ENCODE measurements at places on chromosomes 16 and 17.

- no peak for DNase-seq
Observed at GRCh38 chr17:81422776-81423697, 27.8 kb downstream of the BAHCC1 start.

- no peak for DNase-seq
Observed at GRCh38 chr17:8964801-8965393, 610 bp downstream of the PIK3R5 start.

DNA sequence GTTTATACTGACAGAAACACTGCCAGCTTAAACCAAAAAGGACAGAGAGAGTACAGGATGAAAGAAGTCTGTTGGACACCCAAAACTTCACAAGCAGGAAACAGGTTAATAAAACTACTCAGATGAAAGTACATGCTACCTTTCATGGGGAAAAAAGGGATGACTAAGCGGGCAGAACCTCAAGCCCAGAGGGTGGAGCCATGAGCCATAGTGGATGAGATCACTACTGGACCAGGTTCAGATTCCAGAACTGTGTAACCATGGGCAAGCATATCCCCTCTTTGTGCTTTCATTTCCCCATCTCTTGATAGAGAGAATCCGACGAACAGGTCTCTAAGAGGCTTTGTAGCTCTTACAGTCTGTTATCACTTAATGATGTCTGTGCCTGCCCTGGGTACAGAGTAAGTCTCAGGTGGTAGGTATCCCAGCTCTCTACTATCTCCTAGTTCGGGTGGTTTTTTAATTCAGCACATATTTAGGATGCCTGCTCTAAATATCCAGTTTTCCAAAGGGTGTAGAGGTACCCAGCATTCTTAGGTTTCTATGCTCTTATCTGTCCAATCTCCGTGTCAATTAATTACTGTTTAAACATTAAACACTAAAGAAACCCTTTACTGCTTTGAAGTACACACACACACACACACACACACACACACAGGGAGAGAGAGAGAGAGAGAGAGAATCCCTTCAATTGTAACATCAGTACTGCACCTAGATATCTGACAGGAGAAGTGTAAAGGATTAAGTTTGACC is 206.7 kb downstream of the ZNF423 start:
- DNase-seq: no peak

- DNase-seq: peak; percentile 27
Observed at GRCh38 chr17:58006560-58006923, 504 bp downstream of the SRSF1 start.

DNA sequence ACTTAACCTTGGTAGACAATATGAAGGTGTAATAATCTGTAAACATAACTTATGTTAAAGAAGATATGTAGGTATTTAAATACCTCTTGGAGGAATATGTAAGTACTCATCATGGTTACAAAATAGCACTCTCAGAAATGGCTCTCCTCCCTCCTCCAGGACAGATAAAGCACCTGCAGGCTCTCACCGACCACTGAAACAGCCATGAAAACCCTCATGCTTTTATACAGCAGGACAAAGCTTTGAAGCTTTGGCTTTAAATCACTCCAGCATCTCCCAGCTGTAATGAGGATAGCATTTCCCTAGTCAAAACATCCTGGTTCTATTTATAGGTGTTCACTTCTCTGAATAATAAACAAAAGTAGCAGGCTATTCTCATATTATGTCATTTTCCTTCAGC is 69.1 kb upstream of the PMFBP1 start:
- DNase-seq: no peak

GRCh38 chr16:30698139-30698815 is 694 bp upstream of the SRCAP start:
- DNase-seq: peak; percentile 97

- no peak for DNase-seq
Observed at GRCh38 chr16:51937771-51938170, 609.2 kb downstream of the TOX3 start.

- no peak for DNase-seq
Observed at GRCh38 chr17:81317961-81318605, 23.0 kb upstream of the SLC38A10 start.

- DNase-seq: no peak
Observed at GRCh38 chr17:7744416-7744815, 26.9 kb downstream of the DNAH2 start.

DNA sequence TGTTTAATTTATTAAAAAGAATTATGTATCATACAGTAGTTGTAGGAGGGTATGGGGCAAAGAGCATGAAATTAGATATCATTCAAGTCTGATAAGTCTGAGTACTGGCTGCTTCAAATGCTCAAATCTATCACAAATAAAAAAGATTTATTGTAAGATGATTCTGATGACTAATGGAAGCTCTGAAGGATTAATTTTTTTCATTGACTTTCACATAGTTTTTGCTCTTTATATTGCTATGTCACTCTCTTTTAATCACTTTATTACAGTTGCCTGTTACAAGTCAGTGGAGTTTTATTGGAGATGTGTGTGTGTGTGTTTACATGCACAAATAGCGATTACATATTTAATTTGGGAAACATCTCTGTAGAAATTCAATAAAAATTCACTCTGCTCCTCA is 15.0 kb downstream of the MAP2K4 start:
- no peak for DNase-seq

DNA sequence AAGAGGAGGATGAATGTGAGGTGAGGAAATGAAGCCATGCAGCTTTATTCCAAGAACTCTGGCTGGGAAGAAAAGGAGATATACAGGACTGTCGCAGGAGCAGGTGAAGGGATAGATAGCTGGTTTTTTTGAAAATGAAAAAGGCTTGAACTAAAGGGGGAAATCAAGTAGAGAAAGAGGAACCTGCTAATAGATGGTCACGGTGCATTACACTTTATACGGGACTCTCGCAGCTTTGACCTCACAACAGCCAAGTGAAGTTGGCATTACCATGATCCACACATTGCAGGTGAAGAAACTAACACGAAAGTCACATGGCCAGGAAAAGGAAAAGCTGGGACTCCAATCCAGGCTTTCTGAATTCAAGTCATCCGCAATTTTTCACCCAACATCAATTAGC is 86.9 kb downstream of the HS3ST2 start:
- no peak for DNase-seq

- no peak for DNase-seq
Observed at GRCh38 chr16:35249051-35249450, 1789.6 kb downstream of the TP53TG3F start.

GRCh38 chr16:84228256-84228838 is 11.5 kb downstream of the KCNG4 start:
- no peak for DNase-seq

DNA sequence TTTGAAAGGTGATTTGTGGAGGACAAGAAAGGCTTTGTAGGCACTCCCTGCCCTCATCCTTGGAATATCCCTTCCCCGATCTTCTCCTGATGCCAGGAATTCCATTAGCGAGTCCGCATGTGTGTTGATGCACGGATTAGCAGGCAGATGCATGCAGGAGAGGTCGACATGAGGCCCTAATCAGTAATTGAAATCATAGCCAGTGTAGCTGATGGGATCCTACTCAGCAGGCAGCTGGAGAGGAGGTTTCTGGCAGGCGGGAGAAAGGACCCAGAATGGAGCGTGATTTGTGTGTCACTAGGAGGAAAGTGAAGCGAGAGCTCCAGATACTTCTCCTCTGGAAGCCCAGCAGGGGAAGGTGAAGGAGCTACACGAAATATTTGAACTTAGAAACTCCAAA is 196.3 kb upstream of the CDH11 start:
- no peak for DNase-seq

- no peak for DNase-seq
Observed at GRCh38 chr16:86806838-86807351, 228.5 kb downstream of the FOXL1 start.

DNA sequence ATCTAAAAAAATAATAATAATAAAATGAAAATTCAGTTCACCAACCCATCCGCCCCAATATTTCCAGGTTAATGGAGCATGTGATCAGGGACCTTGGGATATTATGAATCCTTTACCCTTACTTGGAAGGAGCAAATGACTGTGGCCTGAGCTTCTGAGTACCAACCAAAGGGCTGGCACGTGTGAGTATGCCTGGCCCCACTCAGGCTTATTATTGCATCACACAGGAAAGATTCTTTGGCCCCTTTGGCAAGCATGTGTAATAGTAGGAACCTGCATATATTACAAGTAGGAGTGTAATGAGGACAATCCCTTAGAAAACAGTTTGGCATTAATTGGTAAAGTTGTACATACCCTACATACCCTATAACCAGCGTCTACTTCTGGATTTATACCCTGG is 7.2 kb upstream of the C17orf78 start:
- DNase-seq: no peak

GRCh38 chr17:77306790-77307478 is 166.2 kb downstream of the SEC14L1 start:
- no peak for DNase-seq

GRCh38 chr17:74373838-74374606 is 6.7 kb downstream of the GPR142 start:
- DNase-seq: no peak

- DNase-seq: no peak
Observed at GRCh38 chr16:88904676-88905365, 38.4 kb upstream of the PABPN1L start.

DNA sequence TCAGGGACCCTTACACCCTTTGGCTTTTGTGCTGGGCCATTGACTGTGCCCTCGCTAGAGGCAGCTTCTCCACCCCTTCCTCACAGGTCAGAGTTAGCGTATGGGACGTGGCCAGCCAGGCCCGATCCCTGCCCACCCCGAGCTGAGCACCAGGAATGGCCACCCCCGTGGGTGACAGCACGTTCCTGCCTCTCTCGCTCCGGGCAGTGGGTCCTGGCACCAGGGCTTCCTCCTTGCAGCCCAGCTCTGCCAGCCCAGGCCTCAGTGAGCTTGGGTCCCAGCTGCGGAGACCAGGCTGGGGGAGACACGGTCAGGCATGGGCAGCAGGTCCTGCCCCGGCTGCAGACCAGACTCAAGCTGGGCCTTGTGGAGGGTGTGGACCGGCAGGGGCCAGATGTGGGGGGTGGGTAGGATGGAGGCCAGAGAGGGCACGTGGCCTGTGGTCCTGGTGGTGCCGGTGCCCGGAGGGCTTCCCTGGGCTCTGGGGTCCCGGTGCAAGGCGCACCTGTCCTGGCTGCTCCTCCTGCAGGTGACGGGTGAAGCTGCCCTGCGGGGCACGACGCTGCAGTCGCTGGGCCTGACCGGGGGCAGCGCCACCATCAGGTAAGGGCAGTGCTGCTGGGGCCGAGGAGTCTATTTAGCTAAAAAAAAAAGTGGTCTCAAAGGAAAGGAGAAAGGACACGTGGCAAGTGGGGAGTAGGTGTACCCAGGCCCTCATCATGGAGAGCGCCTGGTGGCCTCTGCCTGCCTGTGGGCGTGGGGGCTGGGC is 18.2 kb downstream of the ASPSCR1 start:
- no peak for DNase-seq

GRCh38 chr17:50688245-50688644 is 19.5 kb downstream of the ANKRD40 start:
- no peak for DNase-seq

DNA sequence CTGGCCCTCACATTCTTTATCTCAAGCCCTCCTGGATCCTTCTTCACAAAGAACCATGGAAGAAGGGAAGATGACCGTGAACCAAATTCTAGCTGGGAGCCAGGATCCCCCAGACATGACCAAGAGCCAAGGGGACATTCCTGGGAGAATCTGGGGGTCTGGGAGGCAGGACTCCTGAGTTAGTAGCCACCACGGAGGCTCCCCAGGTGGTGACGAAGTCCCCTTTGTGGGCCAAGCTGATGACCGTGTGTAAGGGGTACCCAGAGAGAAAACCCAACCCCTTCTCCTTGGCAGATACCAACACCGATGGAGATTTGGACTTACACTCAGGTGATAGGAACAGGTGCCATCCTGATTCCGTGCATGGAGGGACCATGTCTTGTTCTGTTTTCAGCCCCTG is 6.8 kb upstream of the GFAP start:
- DNase-seq: no peak

DNA sequence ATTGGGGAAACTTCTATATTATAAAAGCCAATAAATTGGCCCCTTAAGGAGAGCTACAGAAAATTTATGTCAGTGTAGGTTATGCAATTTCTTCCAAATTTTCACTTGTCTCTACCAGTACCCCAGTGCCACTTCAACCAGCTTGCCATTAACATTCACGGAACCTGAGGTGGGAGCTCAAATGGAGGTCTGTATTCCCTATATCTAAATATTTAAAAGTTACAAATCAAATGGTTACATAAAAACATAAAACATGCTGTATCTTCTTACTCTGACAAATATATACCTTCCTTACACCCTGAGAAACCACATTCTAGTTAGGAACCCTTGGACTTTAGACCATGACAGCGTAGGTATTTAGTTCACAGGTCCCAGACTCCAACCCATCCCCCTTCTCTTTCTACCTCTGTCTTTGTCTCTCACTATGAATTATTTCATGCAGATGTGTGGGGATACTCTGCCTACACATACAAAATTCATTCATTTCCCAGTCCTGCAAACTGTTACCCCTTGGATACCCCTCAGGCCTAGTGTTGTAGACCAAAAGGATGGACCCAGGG is 127.8 kb upstream of the PMFBP1 start:
- DNase-seq: no peak

- no peak for DNase-seq
Observed at GRCh38 chr16:6704306-6704930, 628.2 kb upstream of the RBFOX1 start.

DNA sequence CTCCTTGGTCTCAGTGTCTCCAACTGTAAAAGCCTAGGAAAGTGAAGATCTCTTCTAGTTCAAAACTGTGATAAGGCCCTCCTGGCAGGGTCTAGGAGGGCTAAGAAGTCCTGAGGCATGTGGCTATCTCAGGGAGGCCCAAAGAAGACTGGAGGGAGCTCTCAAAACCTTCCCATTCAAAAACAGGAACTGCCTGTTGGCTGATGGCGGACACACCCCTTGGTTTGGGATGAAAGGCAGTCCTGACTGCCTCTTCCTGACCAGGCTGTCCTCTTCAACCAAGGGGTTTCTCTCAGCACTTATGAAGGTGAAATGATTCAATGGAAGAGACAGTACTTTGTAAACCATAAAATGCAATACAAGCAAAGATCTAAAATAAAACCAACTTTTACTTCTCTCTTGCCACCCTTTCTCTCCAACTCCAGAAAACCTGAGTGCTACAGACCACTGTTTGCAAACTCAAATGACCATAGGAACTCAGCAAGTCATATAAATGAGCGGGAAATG is 4.7 kb downstream of the ZNF764 start:
- DNase-seq: no peak

DNA sequence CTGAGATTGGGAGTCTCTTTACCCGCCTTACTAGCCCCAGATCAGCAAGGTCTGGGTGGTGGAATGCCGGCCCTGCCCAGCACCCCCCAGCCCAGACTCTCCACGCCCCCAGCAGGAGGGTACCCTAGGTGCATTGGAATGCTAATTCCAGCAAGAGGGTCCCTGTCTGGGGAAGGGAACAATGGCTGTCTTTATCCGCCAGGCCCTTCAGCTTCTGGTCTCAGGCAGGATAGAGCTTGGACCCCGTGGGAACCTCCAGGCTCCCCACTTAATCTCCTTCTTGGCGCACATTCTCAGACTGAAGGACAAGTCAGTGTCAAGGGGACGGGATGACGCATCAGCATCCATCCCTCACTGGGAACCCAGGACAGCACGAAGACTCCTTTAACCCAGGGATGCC is 85.1 kb downstream of the LITAF start:
- DNase-seq: no peak

- DNase-seq: no peak
Observed at GRCh38 chr16:70534971-70535370, 11.4 kb downstream of the SF3B3 start.
